Left cardiac atrium (tissue), 4 donors: ENCODE measurements at places on chromosomes 6 and 20. TPM values are rescaled to one million over a fixed set of nuclear protein-coding genes. Genes with fewer than 3 reads are reported as not detected.

The RWDD2A gene
- total RNA-seq, result 5.2 TPM

The NMBR gene
- not detected for total RNA-seq

The C4A gene
- 199 TPM for total RNA-seq

The ZNF334 gene
- total RNA-seq, result 1.3 TPM

The CCHCR1 gene
- total RNA-seq, result 11.0 TPM

The BPIFA1 gene
- not detected for total RNA-seq

The NHLRC1 gene
- total RNA-seq, result 1.6 TPM

The BMP7 gene
- total RNA-seq, result 23.9 TPM

The OTOR gene
- not detected for total RNA-seq

The PNPLA1 gene
- total RNA-seq, result not detected

The NT5E gene
- 13.5 TPM for total RNA-seq

The OR2B6 gene
- not detected for total RNA-seq

The WFDC9 gene
- total RNA-seq, result not detected

The SLC17A1 gene
- not detected for total RNA-seq

The CALHM5 gene
- total RNA-seq, result 3.0 TPM

The TP53TG5 gene
- total RNA-seq, result 0.68 TPM

The MTHFD1L gene
- total RNA-seq, result 4.8 TPM

The STMND1 gene
- total RNA-seq, result not detected

The FYN gene
- total RNA-seq, result 75.8 TPM

The TAGAP gene
- 1.6 TPM for total RNA-seq

The HMGCLL1 gene
- 2.4 TPM for total RNA-seq

The VNN1 gene
- total RNA-seq, result 1.1 TPM

The TCF15 gene
- total RNA-seq, result 10.3 TPM

The SMLR1 gene
- not detected for total RNA-seq

The RAB5IF gene
- 64.2 TPM for total RNA-seq
